ENCODE measurements at places on chromosomes 4 and X.

- no peak for DNase-seq
These were observed 39.2 kb downstream of the FMR1NB start for GRCh38 chrX:148020329-148020728.

GRCh38 chr4:115315182-115315581 lies 201.8 kb upstream of the NDST4 start:
- DNase-seq: no peak

GRCh38 chr4:27616166-27616565 lies 755.5 kb downstream of the STIM2 start:
- DNase-seq: no peak

DNA sequence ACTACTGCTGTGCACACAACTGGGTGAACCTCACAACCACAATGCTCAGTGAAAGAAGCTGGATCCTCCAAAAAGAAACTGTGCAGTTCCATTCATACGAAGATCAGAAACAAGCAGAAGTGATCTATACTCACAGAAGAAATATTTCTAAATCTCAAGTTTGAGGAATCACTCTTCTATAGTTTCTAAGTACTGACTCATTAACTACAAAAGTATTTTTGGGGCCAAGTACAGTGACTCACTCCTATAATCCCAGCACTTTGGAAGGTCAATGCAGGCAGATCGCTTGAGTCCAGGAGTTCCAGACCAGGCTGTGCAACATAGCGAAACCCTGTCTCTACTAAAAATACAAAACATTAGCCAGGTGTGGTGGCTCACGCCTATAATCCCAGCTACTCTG lies 51.3 kb upstream of the RELL1 start:
- no peak for DNase-seq

DNA sequence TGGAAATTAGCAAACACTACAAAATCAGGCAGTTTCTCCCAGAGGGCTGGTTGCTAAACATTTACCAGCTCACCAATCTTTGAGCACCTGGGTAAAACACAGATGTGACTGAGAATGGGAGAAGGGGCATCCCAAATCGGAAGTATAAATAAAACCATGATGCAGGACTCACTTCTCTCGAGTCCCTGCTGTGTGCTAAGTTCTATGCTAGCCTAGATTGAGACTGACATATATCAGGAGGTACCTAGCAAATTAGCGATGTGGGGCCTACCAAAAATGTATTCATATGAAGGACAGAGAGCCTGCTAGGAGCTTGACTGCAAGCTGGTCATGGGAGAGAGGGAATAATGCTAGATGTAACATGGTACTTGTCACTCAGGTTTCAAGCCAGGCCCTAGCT lies 171.9 kb upstream of the PGRMC2 start:
- no peak for DNase-seq

DNA sequence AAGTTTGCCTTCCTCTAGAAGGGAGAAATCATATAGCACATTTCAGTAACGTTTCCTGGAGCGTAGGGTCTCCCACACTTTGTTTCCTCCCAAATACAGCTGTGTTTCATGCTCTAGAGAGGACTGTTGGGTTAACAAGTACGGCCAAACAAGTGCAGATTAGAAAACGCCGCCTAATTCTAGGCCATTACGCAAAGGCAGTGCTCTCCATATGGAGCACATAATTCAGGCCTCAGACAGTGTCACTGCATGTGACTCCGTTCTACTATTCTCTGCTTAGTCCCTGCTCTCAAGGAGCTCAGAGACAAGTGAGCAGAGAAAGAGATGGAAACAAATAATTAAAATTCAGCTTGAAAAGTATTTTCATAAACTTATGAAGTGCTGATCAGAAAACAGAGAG lies 11.6 kb downstream of the ZNF827 start:
- DNase-seq: no peak

DNA sequence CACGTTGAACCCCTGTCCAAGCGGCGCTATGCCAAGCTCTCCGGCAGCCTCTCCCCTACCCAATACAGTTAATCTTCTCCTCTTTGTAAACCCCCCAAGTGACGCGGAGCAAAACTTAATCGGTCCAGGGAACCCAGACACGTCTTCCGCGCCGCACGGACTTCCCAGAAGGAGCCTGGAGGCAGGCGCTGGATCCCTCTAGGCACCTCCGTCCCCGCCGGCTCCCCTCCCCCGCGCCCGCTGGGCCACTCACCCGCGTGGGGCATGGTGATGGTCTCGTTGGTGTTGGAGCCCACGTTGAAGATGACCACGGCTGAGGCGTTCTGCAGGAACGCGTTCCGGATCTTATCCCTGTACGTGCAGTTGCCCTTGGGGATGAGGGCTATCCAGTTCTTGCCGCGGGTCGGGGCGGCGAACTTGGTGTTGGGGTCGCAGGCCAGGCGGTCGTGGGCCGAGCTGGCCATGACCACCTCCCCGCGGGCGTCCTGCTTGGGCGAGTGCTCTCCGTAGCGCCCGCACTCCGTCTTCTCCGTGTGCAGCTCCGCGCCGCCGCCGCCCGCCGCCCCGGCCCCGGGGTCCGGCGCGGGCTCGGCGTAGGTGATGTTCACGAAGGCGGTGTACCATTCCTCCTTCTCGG lies 1.1 kb downstream of the RNF150 start:
- no peak for DNase-seq

DNA sequence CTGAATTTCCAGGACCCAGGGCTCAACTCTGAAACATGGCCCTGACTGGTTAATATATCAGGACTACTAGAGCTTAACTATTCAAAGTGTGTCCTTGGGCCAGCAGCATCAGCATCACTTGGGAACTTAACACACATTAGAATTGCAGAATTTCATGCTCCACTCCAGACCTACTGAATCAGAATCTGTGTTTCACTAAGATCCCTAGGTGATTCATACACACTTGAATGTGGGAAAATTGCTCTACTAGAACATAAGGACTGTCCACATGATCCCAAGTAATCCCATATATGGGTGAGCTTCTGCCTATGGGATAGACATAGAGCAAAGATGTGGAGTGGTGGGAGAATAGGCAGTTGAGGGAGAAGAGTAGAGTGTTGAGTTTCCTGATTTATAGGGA lies 192.5 kb upstream of the CLNK start:
- DNase-seq: no peak

DNA sequence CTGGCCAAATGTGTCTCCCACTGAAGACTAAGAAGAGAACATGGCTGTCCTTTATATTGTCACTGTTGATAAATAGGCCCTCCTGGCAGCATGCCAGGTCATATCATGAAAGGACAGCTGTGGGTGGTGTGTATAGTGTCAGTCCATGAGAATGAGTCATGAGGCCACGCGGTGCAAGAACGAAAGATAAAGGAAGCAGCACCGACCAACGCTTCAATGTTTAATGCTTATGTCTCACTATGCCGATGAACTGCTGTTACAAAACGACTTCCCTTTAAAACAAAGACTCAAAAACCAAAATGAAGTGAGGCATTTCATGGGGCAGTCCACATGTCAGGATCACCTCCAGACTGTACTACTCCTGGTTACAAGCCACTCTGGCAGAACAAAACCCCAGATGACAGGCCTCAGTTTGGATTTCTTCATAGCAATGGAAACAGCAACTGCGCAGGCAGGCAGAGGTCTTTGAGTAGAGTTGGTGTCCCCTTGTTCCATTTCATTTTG lies 5.2 kb upstream of the TCEANC start:
- DNase-seq: no peak

GRCh38 chrX:115367455-115367854 lies 77.9 kb downstream of the LUZP4 start:
- DNase-seq: no peak

DNA sequence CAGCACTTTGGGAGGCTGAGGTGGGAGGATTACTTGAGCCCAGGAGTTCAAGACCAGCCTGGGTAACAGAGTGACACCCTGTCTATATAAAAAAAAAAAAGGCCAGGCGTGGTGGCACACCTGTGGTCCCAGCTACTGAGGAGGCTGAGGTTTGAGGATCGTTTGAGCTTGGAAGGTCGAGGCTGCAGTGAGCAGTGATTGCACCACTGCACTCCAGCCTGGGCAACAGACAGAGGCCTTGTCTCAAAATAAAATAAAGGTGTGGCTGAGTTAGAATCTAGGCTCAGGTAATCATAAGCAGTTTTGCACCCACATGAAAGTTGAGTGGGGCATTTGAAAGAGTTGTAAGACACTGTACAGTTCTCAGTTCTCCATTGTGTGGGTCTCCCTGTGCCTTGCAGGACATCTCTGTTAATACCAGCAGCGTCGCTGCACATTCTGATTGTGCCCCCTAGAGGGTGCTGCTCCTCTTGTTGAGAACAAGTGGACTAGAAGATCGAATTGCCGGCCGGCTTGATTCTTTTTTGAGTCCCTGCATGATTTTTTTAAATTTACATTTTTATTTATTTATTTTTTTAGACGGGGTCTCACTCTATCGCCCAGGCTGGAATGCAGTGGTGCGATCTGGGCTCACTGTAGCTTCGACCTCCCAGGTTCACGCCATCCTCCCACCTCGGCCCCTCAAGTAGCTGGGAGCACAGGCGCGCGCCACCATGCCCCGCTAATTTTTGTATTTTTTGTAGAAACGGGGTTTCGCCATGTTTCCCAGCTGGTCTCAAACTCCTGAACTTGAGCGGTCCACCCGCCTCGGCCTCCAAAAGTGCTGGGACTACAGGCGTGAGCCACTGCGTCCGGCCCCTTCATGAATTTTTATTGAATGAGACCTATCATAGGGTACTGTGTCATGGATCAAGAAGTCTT lies 73.6 kb upstream of the RBMX start:
- peak; percentile 52 for DNase-seq
